ENCODE measurements at places on chromosomes 1 and 21. TPM values are rescaled to one million over a fixed set of nuclear protein-coding genes. Genes with fewer than 3 reads are reported as not detected.

- no peak overlapping the region for H3K27ac ChIP-seq
- H3K4me3 ChIP-seq = no peak overlapping the region
Measured at GRCh38 chr1:48693180-48693579, 83.5 kb downstream of the BEND5 start.

The MX2 gene
- 11.5 TPM for total RNA-seq

- no peaks in the 10 kb centered on the region for H3K36me3 ChIP-seq
- H3K4me1 ChIP-seq = no peaks in the 10 kb centered on the region
- H3K27ac ChIP-seq = no peak overlapping the region
- no peak overlapping the region for H3K4me3 ChIP-seq
- DNase-seq = no peak
Measured at GRCh38 chr1:214002060-214002459, 14.3 kb downstream of the PROX1 start.

DNA sequence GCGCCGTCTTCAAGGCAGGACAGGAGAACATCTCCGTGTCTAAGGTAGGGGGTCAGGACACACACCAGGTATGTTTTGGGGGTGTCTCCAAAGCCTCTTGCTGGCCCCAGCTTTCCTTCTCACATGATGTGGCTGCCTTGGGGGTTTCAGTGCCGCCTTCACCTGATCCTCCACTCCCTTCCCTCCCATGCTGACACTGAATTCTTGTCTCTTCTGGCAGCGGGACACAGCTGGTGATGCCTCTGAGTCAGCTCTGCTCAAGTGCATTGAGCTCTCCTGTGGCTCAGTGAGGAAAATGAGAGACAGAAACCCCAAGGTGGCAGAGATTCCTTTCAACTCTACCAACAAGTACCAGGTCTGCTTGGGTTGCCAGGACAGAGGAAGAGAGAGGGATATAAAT lies 13.5 kb downstream of the ATP1A2 start:
- no peak for DNase-seq
- no peaks in the 10 kb centered on the region for H3K4me1 ChIP-seq
- peaks cover 19% of the 10 kb centered on the region for H3K27me3 ChIP-seq
- no peaks in the 10 kb centered on the region for H3K36me3 ChIP-seq

- H3K27ac ChIP-seq = no peak overlapping the region
- H3K27me3 ChIP-seq = peaks cover 5% of the 10 kb centered on the region
- H3K4me1 ChIP-seq = peaks cover 27% of the 10 kb centered on the region
- peaks cover 26% of the 10 kb centered on the region for H3K36me3 ChIP-seq
Measured at GRCh38 chr21:33899199-33899598, 16.4 kb downstream of the ATP5PO start.

All from activated CD4-positive, alpha-beta T cell treated with anti-CD3 and anti-CD28 coated beads, Interleukin-2, amount 10 ng/mL, durations not matched to agents 24 days and 14 days (primary cell).